Ovary (tissue), 10 donors: ENCODE measurements at places on chromosomes 6 and 20.

DNA sequence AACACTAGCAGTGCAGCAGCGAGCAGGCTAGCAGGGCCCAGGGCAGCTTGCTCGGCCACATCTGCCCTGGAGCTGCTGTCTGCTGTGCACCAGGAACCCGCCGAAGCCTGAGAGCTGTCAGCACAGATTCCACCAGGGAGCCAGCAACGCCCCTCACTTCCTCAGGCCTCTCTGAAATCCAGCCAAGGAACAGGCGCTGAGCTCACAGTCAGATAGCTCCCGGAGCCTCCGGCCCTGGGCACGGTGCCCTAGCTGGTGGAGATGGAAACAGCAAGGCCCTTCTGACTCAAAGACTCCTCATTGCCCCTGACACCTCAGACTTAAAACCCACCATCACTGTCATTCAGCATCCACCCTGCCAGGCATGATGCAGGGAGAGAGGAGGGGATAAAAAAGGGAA lies 839.4 kb downstream of the MAFB start:
- peak; percentile 64 for DNase-seq

DNA sequence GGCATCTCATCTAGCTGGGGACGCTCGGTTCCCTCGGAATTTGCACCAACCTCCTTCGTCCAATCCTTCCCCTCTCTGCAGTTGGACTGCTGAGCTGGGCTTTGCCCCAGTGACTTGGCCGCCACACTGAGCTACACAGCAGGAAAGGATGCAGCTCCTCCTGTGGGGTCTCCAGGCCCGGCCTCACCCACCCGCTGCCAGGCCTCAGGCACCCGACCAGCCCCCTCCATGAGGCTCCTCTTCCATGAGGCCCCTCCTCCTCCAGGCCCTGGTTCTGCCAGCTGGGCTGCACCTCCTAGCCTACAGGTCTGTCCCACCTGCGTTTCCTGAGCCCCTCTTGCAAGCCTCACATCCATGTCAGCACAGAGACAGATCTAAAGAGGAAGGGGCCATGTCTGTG lies 369.9 kb downstream of the TAF4 start:
- DNase-seq: no peak

GRCh38 chr20:39874049-39874893 lies 814.8 kb downstream of the MAFB start:
- DNase-seq: peak; percentile 51

DNA sequence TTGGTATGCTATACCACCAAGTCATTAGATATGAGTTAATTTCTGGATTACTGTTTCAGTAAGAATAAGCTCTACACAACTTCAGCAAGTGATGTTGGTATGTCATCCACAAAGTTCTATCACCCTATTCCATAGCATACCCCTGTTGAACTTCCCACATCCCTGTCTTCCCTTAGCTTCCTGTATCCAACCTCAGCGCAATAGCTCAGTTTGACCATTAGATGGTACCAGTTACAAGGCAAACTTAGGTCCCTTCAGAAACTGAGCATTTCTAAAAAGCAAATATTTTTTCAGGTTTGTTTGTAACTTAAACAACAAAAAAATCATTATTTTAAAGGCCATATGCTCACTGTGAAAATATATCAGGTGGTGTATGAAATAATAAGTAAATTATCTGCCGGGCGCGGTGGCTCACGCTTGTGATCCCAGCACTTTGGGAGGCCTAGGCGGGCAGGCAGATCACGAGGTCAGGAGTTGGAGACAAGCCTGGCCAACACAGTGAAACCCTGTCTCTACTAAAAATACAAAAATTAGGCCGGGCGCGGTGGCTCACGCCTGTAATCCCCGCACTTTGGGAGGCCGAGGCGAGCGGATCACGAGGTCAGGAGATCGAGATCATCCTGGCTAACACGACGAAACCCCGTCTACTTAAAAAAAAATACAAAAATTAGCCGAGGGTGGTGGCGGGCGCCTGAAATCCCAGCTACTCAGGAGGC lies 8.8 kb upstream of the MOG start:
- no peak for DNase-seq

GRCh38 chr20:54488442-54488841 lies 13.0 kb downstream of the DOK5 start:
- no peak for DNase-seq

DNA sequence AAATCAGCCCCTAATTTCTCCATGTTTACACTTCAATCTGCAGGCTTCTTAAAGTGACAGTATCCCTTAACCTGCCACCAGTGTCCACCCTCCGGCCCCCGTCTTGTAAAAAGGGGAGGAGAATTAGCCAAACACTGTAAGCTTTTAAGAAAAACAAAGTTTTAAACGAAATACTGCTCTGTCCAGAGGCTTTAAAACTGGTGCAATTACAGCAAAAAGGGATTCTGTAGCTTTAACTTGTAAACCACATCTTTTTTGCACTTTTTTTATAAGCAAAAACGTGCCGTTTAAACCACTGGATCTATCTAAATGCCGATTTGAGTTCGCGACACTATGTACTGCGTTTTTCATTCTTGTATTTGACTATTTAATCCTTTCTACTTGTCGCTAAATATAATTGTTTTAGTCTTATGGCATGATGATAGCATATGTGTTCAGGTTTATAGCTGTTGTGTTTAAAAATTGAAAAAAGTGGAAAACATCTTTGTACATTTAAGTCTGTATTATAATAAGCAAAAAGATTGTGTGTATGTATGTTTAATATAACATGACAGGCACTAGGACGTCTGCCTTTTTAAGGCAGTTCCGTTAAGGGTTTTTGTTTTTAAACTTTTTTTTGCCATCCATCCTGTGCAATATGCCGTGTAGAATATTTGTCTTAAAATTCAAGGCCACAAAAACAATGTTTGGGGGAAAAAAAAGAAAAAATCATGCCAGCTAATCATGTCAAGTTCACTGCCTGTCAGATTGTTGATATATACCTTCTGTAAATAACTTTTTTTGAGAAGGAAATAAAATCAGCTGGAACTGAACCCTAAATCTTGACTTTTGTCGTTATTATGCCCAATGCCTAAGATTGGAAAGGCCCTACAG lies 4.5 kb downstream of the SOX4 start:
- no peak for DNase-seq

DNA sequence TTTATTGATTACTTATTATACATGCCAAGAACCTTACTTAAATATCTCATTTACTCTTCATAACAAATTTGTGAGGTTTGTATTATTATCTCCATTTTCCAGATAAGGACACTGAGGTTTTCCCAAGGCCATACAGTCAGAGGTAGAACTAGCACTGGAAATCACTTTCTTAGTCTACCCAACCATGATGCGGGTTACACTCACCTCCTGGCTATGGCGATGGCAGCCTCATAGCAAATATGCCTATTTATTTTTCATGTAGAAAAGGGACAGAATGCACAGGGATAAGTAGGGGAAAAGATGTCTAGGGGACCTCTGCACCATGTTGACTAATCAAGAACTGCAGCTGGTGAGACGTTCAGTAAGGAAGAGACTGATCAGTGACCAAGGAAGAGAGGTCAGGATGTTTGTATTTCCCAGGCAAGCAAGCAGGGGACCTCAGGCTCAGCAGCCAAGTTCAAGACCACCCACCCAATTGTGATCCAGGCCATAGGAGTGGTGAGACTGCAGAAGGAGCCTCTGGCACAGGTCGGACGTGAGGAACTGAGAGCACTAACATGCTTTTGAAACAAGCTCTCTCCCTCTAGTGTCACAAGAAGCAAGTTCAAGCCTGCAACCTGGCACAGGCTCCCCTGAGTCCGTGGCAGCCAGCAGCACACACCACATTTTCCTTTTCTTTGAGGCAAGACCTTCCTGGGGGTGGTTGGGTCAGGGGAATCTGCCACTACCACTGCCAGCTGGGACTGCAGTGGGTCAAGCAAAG lies 97.8 kb downstream of the GMPR start:
- no peak for DNase-seq

DNA sequence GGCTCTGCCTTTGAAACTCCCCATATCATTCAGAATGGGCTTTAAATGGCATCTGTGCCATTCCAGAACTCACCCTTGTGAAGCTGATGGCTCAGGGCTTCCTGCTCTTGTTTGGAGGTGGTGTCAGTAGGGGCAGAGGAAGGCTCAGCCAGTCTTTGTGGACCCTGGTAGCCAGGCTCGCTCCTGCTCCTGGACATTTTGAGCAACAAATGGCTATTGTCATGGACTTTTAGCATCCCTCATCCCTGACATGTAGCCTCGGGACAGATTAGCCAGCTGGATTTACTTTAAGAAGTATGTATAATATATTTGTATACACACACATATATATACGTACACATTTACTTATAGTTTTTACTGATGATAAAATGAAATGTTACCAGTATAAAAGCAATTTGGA lies 104.1 kb downstream of the UST start:
- no peak for DNase-seq

GRCh38 chr6:116975600-116975999 lies 98.6 kb downstream of the RFX6 start:
- DNase-seq: no peak
